ENCODE measurements at places on chromosomes 2 and 18. TPM values are rescaled to one million over a fixed set of nuclear protein-coding genes. Genes with fewer than 3 reads are reported as not detected.

The CDH2 gene
- polyA plus RNA-seq: 2.9 TPM

The RSAD2 gene
- polyA plus RNA-seq: 1.9 TPM

The ELOA2 gene
- not detected for polyA plus RNA-seq

The MOGAT1 gene
- polyA plus RNA-seq: not detected

Data from pancreas (tissue), 10 donors.